ENCODE measurements at places on chromosomes 16 and 17.
A peak's percentile ranks its signal among the peaks of the same experiment; 100 is the strongest.

DNA sequence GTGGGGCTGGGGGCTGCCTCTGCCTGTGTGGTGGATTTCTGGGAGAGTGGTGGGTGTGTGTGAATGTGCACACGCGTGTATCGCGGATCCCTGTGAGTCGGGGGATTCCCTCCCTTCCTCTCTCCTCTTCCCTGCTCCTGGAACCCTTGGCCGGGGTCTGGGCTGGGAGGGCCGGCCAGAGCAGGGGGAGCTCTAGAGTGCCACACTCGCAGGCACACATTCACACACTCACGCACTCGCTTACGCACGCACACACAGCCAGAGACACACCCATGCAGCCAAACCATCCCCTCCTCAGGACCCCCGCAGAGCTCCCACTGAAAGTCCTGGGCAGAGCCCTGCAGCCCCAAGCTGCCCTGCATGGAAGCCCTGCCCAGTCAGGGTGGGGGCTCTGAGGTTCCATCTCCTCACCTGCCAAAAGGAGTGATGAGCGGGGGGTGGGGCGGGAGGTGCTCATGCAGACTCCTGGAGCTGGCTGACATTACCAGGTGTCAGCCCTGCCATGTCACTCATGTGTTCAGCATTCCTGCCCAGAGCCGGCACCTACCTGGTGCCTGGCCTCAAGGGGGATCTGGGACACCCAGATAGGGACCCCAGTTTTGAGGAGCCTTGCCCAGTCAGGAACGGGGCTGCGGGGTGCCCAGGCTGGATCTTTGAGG lies 1.9 kb downstream of the NECAB2 start:
- no peak for ATAC-seq

- ATAC-seq = no peak
Observed at GRCh38 chr16:1938316-1938715, 4.7 kb downstream of the MSRB1 start.

DNA sequence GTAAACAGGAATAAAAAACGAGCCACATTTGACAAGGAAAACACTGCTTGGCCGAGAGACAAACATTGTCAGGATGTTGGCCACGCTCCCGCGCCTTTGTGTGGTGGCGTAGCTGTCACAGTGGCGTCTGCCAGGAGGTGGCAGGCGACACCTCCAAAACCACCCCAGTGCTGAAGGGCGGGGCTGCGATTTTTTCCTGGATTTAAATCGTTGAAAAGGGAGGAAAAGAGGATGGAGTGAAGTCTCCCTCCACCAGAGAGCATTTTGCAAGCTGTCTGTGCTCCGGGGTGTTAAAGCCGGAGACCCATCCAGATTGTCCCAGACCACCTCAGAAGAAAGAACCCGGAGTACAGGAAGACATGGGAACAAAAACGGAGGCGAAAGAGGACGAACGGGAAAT lies 12.7 kb downstream of the MRM3 start:
- ATAC-seq = peak; percentile 74

DNA sequence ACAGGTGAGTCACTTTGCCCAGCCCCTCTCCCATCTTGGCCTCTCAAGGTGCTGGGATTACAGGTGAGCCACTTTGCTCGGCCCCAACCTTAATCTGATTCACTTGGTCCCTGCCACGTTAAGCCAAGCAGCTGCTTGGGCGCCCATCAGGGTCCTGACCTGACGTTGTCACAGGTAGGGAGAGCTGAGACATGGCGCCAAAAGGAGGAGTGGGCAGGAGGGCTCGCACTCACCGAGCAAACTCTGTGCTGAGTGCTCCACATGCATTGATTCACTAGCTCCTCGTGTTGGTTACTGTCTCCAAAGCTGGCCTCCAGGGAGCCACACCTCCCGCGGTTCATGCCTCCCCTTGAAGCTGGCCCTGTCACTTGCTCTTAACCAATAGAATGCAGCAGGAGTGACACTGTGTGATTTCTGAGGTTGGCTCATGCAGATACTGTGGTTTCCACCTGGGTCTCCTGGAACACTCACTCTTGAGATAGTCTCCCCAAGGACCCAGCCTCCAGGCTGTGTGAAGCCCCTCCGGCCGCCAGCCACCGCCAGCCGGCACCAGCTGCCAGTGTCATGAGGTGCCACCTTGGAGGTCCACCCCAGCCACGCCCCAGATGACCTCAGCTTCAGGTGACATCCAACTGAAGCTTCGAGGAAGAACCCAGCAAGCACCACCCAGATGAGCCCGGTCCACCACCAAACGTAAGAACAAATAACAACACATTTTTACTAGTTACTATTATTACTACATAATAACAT lies 223.0 kb downstream of the GSG1L start:
- ATAC-seq = no peak

DNA sequence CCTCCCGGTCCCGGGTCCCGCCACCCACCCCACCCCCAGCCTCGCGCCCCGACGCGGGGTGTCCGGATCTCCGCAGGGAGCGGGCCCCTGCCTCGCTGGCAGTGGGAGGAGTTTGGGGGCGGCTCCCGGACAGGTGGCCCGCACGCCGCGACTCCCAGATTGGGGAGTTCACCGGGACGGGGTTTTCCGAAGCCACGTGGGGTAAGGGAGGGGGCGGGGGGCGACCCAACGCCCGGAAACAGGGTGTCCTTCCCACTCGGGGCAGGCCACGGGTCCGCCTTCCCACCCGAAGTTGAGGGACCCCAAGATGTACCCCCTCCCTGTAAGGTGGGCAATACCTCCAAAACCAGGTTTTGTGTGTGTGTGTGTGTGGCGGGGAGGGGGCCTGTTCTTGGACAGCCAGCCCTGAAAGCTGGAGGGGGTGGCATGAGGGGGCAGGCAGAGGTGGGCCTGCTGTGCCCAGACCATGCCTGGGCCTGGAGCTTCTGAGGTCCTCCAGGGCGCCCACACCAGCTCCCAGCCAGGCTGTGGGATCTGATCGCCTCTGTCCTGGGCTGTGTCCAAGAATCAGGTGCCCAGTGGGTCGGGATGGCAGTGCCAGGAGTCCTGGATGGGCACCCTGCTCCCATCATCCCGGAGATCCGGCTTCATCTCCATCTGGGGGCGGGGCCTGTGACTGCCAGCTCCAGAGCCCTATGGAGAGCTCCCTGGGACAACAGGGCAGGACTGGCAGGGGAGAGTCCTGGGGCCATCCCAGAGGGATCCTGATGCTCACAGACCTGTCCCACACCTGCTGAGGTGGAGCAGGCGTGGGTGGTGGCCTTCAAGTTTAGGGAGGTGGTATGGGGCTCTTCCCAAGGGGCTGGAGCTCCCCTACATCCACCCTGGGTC lies 767 bp downstream of the SYNGR2 start:
- peak; percentile 56 for ATAC-seq

DNA sequence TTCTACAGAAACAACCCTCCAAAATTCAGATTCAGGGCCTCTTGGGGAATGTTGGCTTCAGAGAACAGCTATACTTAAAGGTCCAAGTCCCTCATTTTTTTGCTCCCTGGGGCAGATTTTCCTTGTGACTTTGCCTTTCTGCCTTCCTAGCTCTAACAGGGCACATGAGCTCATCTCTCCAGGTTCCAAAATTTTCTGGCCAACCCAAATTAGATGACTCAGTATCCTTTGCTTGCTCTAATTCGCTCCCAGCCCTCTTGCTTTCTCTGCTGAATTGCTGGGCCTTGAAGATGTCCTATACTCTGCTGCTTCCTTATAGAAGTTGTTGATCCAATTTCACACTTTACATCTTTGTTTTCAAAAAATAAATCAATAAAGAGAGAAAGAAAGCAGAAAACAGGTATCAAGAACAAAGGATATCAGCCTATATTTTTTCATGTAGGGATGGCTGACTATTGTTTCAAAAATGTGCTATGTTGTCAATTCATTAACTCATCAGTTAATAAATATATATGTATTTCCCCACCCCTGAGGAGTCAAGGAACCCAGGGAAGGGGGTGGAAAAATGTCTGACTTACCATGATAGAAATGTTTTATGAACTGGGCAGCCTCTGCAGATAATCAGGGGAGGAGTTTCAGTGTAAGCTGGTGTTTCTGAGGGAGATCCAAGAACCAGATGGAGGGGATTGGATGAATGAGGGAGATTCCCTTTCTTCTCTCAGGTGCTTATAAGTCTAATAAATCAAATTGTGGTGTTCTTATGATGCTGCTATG lies 1.0 kb upstream of the KRTAP4-2 start:
- ATAC-seq = no peak

- no peak for ATAC-seq
Observed at GRCh38 chr17:57899391-57899790, 49.5 kb upstream of the MRPS23 start.

DNA sequence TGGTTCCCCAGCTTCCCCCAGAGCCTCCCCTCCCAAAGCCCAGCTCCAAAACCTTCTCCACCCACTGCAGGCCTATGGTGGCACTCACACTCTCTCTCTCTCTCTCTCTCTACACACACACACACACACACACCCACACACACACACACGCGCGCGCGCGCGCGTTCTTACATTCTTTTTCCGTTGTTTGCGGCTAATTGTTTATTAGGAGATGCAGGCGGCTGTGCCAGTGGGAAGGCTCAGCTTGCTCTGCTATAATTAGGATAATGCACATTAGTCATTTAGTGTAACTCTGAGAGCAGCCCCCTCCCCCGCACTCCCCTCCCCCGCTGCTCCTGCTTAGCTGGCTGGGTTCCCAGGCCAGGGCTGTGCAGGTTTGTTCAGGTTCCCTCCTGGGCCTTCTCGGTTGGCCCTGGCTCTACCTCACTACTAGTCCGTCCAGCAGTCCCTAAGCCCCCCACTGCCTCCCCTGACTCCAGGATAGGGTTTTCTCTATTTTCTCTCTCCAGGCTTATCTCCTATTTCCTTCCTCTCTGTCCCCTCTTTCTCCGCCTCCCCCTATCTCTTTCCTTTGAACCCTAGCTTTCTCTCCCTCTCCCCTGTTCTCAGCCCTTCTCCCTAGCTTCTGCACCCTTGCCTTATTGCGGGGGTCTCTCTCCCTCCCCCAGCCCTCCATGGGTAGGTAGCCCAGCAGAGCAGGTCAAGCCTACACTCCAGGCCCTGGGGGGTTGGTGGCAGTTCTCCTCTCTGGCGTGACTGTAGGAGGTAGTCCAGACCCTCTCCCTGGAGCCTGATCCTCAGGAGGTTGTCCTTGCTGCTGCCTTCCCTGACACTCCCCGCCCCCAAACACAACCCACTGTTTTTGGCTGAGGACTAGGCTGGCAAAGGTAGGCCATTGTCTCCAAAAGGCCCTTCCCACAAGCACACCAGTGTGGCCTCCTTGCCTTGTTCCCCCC lies 34.0 kb downstream of the TMEM132E start:
- ATAC-seq = no peak

- ATAC-seq = no peak
Observed at GRCh38 chr16:85707528-85708095, 18.9 kb upstream of the GINS2 start.

DNA sequence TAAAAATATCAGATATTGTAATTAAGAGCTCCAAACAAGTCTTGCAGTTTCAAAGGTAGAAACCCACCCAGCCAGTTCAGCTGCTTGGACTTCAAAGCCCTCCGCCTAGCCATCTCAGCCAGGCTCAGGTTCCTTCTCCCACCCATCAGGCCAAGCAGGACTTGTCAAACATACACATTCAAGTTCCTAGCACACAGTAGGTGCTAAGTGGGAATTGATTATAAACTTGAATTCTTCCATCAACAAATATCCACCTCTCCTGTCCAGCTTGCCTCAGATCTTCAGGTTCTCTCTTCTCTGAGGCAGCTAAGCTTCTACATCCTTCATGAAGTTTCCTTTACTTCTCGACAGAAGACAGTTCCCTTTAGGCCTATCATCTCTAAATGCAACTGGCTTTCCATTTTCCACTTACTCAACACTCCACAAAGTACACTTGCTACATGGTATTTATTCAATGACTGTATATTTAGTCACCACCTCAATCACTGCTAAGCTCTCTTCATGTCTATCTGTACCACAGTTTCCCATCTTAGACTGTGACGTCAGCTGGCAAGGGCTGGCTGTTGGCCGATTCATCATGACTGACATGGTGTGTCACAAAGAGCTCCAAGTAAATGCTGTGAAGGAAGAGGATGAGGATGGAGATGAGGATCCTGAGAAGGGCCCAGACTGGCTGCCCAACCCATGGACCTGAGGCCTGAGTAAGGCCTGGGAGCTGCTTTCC lies 13.3 kb upstream of the COG7 start:
- no peak for ATAC-seq

DNA sequence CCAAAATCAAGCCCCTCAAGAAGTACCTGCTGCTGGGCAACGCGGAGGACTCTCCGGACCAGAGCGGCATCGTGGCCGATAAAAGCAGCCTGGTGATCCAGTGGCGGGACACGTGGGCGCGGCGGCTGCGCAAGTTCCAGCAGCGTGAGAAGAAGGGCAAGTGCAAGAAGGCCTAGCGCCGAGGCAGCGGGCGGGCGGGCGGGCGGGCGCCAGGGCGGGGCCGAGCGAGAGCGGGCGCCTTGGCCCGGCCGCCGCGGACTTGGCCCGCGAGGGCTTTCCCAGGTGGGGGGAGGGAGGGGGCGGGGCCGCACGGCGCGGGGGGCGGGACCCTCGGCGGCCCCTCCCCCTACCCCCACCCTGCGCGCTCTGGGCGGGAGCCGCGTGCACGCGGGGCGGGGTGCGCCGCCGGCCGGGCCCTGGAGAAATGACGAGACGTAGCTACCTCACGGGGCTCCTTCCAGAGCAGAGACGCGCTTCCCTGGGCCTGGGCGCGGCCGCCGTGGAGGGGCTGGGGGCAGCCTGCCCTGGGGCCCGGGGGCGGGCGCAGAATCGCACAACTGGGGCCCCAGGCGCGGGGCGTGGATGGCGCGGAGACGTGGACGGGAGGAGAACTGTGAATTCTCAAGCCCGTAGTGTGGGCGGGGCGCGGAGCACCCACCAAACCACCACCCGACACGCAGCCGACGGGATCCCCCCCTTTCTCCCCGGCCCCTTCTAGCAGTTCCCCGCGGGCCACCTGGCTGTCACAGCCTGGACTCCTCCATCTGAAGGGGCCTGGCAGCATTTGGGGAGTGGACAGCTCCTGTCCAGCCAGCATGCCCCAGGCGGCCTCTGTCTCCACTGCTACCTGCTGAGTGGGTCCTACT lies 218.7 kb downstream of the NTN1 start:
- ATAC-seq = peak; percentile 86

DNA sequence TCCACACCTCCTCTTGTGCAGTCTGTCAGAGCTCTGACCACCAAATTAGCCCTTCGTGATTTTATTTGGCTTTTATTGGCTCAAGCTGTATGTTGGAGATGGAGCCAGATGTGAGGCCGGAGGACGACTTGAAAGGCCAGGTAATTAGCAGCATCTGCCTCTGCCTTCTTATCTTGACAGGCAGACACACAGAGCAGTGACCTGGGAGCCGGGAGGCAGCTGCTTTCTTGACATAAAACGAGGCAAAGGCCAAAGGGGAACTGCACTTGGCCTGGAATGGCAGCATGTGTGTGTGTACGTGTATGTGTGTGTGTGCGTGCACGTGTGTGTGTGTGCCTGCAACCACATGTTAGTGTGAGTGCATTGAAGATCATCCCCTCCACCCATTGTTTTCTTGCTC lies 56.9 kb upstream of the BRD7 start:
- no peak for ATAC-seq

Measured in stimulated activated memory B cell treated with anti-CD40 and anti-IgM and Interleukin-4, amounts not matched to agents 10 μg/mL and 1 μg/mL and 100 μg/mL, for 72 hours (primary cell).